NCI-H1436 treated with DMSO at 0.1 percent for 48 hours (cell line): ENCODE measurements at places on chromosomes 12 and 14.

DNA sequence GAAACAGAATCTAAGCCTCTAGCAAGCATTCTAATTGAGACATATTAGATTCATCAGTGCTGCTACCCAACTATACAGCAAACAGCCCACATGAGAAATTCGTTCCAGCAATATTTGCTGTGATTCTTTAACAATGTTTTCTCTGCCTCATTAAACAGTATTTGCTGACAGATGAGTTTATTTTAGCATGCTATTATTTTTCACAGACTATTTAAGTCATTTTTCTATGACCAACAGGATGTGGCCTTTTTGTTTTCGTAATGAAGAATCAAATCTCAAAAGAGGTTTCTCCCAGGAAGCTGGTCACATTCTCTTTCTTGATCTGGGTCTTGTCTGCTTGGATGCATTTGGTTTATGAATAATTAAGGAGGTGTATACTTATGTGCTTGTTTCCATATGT lies 23.2 kb upstream of the SERPINA12 start:
- DNase-seq, result no peak

- DNase-seq, result no peak
Measured at GRCh38 chr12:42677461-42677860, 87.9 kb upstream of the PRICKLE1 start.

DNA sequence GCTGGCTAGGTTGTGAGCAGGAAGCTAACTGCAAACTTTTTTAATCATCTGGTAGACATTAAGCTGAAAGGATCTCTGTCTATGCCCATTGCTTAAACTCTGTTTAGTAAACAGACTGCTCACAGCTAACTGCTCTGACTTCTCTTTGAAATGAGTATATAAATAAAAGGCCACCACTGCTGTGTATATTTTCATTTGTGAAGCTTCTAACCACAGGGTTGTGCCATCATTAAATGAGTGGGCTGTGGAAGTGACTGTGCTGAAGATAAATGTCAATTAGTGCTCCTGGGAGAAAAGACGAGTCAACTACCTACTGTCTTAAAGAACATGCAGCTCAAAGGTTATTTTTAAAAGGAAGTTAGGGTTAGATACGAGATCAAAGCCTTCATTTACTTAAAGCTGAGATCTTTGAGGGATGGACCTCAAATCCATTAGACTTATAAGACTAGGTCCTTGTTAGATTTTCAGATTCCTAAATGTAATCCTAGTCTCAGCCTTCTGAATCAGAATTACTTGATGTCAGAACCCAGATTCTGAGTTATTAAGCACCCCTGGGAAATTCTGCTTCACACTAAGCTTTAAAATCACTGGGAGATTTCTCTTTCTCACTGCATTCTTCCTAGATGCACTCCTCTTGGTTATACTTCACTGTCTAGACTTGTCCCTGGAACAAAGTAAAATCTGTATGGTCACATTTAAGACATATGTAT lies 213.1 kb upstream of the FLRT2 start:
- DNase-seq, result no peak

DNA sequence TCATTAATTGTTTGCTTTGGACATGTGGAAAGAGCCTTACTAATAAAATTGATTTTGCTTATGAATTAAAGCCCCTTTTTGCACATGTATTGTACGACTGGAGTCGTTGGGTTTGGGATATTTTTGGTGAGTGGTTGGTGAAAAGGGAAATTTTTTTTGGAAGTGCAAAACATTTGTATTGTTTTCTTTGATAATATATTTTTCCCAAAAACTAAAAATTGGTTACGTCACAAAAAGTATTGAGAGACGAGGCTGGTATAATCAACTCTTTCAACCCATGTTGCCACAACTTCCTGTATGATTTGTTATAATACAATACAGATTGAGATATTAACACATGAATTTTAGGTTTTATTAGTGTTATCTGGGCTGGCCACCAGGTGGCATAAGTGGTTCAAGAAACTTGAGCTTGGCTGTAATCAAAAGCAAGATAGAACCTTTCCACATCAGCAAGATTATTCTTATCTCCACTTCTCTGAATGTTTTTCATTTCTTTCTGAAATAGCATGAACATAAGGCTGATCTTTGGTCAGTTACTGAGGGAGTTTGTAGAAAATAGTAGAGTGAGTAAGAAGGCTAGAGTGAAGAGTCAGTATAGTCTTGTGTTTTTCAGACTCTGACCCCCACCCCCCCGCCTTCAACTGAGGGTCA lies 8.7 kb downstream of the NGDN start:
- no peak for DNase-seq

DNA sequence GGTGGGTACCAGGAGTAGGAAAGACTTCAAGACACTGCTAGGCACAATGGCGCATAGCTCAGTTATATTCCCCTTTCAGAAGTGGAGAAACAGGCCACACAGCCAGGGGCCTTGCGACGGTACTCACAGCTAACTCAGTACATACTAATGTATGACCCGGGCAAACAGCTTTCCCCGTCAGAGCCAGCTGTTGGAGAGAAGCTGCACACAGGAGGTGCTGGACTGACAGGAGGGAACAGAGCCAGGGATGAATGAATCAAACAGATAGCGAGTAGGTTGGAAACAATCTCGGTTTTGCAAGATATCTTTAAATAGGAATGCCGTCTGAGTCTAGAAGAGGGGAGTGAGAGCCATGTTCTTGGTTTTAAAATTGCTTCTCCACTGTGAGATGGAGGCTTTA lies 45.5 kb downstream of the PRIMA1 start:
- no peak for DNase-seq

DNA sequence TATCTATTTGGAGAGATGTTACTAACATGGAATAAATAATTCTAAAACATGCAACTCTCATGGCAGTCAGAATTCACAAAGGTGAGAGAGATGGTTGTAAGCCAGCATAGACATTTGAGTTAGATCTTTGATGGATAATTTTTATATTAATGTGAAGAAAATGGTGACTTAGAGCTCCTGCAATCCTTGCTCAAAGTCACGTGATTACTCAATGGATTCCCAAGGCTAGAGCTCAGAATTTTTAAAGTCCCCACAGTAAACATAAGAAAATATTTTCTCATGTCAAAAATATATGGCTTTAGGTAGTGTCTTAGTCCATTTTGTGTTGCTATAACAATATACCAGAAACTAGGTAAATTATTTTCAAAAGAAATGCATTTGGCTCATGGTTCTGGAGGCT lies 281.5 kb upstream of the PRKD1 start:
- no peak for DNase-seq

- no peak for DNase-seq
Measured at GRCh38 chr14:101417434-101417833, 143.9 kb upstream of the DIO3 start.

- no peak for DNase-seq
Measured at GRCh38 chr12:27014859-27015729, 910 bp upstream of the TM7SF3 start.

- DNase-seq, result no peak
Measured at GRCh38 chr12:130169924-130170323, 7.7 kb downstream of the FZD10 start.

GRCh38 chr14:61471297-61472005 lies 150.1 kb downstream of the PRKCH start:
- no peak for DNase-seq

DNA sequence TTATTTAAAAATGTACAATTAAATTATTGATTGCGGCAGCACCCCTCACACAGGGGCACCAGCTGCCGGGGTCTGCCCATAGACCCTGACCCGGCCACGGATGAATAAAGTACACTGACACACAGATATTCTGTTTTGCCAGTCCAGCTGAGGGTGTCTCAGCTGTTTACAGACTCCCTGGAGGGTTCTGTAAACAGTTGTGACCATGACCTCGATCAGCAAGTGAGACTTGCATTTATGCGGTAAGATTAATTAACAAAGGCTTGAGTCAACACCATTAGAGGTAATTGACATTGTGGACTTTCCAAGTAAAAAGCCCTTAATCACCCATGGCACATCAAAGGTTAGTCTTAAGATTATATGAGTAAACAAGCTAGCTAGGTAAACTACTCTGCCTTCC lies 94.3 kb downstream of the FUT8 start:
- no peak for DNase-seq

GRCh38 chr14:86020841-86021240 lies 490.9 kb downstream of the FLRT2 start:
- no peak for DNase-seq

DNA sequence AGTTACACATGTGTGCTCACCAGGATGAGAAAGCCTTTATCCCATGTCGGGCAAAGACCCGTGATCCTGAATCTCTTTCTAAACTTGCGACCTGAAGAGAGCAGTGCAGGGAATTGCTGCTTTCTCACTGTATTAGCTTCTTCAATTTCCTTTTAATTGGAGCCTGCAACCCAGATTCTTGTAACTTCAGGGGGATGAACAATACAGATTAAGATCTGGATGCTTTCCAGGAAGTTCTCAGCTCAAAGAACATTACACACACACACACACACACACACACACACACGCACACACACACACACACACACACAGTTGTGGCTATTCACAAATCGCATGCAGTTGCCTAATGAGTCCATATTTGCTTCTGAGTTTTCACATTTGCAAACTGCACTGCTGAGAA lies 268.3 kb downstream of the NPAS3 start:
- DNase-seq, result no peak

GRCh38 chr12:102551186-102551585 lies 70.8 kb upstream of the IGF1 start:
- DNase-seq, result no peak

GRCh38 chr12:94873734-94874517 lies 129.6 kb downstream of the NDUFA12 start:
- no peak for DNase-seq

GRCh38 chr12:49552425-49552824 lies 13.6 kb downstream of the KCNH3 start:
- no peak for DNase-seq

DNA sequence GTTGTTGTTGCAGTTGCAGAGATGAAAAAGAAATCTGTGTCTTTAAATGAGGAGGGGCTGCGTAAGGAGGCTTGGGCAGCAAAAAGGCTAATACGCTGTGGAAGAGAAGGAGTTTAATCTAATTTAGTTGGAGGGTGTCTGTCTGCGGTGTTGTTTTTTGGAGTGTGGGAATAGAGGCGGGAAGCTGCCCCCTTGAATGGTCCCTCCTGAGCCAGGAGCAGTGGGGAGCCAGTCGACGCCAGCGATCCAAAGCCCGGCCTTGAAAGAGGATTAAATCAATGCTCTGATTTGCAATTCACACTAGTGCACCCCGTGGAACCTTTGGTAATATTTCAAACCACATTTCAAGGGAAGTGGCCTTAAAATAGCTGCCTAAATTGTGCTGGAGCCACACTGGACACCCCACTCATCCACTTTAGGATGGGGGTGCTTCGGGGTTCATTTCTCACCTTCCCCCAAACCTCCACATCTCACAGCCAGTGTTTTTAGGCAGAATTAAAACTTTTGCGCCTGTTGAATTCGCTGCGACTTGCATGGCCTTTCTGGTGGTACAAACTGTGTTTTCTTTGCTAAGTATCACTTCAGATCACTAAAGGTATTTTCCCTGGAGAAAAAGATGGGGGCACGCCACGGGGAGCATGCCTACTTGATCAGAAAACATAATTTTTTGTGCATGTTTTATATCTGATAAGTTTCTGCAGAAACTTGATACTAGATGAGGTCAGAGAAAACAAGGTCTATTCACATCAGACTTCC lies 4.1 kb upstream of the FZD10 start:
- DNase-seq, result no peak

GRCh38 chr12:122226366-122227125 lies 694 bp upstream of the DIABLO start:
- DNase-seq, result no peak

DNA sequence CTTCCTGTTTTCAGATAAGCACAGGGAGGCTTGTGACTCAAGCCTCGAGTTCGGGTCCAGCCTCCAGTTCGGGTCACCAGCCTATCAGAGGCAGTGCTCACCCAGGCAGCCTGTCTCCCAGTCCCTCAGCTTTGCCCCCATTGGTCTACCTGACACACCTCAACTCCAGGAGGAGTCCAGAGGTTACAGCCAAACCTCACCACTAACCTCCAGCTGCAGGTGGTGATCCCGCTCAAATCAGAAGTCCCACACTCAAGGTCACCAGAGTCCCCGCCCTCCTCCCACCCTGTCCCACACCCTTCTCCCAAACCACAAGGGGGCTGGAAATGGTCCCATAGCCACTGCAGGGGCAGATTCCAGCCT lies 42.1 kb downstream of the KDM2B start:
- no peak for DNase-seq

DNA sequence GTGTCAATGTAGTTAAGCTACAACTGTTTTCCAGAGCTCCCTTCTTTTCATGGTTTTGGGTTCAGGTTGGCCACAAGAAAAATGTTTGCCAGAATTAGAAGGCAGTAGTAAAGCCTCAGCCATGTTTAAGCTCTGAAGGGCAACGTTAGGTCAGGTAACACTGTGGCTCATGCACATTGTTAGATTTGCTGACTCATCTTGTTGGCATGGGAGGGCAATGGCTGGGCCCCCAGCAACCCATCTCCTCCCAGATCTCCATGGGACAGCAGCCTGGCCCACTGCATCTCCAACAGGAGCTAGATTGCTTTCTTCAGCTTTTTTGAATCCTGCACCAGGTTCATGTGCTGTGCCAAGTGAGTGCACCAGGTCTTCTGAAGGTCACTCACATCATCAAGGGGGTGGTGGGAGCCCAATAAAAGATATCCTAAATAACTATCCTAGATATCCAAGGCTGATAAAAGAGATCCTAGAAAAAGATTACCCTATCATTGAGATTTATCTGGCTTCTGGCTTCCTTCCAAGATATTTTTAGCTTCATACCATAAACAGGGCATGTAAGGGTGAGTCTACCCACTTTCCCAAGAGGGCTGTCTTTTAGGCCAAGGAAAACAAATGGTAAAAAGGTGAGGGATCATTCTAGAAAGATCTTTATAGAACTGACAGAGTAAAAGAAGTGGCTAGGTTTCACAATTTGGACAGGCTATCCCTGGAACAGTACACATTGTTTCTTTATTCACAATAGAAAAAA lies 28.9 kb downstream of the PTGER2 start:
- DNase-seq, result no peak

DNA sequence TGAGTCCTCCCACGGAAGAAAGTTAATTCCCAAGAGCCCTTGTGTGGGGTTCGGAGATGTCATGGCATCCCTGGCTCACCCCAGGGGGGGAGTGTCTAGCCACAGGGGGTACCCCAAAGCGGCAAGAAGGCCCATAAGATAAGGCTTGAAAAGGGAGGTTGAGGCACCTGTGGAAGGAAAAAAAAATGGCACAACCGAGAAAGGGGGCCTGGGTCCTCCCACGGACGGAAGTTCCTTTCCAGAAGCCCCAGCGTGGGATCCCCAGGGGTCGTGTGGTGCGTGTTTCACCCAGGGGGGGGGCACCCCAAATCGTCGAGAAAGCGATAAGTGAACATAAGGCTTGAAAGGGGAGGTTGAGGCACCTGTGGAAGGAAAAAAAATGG lies 266.7 kb downstream of the ALG10 start:
- no peak for DNase-seq

- DNase-seq, result no peak
Measured at GRCh38 chr12:56081393-56082347, 1.7 kb downstream of the ERBB3 start.

DNA sequence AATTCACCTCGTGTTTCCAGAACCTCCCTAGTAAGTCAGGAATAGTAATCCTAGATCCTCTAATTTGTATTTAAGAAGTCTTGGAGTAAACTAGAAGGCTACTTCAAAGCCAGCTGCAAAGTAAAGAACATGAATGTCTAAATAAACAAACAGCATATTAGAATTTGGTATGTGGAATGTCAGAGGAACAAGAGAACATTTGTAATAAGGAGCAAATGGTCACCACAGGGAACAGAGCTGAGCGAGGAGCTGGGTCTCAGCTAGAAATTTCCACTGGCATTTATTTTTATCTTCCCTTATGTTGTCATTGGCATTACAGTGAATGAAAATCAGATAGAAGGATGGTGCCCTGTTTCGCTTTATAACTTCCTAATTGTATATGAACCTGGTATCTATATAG lies 50.2 kb downstream of the FRMD6 start:
- DNase-seq, result no peak

GRCh38 chr14:80560800-80561657 lies 349.7 kb upstream of the DIO2 start:
- DNase-seq, result no peak
